ENCODE measurements at places on chromosomes 6 and 20.

GRCh38 chr20:61514018-61514365 lies 261.9 kb downstream of the CDH4 start:
- DNase-seq = no peak

DNA sequence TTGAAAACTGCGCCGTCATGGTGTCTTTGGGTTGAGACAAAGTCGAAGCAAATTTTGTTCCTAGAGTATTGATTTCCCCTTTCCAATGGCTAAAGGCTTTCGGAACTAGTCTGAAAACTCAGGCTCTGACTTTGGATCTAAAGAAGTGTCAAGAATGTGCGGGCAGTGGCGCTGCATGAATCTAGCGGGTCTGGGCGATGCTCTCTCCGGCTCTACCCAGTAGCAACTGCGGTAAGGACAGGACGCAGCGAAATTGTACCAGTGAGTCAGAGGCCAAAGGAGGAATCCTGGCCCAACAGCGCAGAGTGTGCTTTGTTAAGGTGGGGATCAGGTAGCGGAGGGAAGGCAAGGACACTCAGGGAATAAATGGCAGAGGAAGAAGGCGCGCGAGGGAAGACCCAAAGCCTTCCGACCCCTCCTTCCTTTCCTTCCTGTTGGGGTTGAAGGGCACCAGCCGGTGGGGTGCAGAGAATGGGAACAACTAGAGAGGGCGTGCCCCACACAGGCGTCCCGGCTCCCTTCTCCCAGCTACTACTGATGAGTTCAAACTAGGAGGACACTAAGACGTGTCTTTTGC lies 32.1 kb downstream of the HLA-F start:
- no peak for DNase-seq

DNA sequence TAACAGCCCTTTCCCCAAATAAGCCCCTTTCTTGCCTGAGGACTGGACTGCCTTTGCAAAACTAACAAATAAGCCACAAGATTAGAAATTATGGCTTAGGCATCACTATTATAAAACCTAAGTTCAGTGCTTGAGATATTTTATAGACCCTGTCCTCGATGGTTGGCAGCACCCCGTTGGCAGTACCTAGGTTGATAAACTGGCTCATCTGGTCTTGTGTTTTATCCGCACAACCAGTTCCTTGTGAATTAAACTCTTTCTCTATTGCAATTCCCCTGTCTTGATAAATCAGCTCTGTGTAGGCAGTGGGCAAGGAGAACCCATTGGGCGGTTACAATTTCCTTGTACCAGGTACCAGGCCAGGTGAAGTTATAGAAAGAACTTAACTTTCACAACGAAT lies 6.6 kb downstream of the LRP11 start:
- DNase-seq = no peak

- DNase-seq = no peak
These were observed 85.7 kb downstream of the SHLD1 start for GRCh38 chr20:5835871-5836270.

GRCh38 chr20:44552950-44553908 lies 29.1 kb upstream of the PKIG start:
- DNase-seq = no peak

GRCh38 chr20:53623454-53624211 lies 30.0 kb upstream of the ZNF217 start:
- no peak for DNase-seq

DNA sequence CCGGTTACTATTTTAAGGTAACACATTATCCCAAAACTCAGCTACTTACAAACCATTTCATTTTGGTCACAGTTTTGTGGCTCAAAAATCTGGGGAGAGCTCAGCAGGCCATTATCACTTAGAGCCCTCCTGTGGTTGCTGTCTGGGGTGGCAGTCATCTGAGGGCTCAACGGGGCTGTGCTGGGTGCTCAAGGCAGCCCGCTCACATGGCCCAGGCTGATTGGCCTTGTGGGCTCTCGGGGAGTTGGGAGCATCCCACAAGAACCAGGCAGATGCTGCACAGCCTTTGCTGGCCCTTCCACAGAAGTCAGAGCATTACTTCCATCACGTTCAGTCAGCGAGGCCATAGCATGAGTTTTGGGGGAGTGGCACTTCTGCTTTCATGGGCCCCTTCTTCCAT lies 6.3 kb upstream of the VSX1 start:
- DNase-seq = no peak

- no peak for DNase-seq
These were observed 51.8 kb upstream of the MYB start for GRCh38 chr6:135129136-135129856.

DNA sequence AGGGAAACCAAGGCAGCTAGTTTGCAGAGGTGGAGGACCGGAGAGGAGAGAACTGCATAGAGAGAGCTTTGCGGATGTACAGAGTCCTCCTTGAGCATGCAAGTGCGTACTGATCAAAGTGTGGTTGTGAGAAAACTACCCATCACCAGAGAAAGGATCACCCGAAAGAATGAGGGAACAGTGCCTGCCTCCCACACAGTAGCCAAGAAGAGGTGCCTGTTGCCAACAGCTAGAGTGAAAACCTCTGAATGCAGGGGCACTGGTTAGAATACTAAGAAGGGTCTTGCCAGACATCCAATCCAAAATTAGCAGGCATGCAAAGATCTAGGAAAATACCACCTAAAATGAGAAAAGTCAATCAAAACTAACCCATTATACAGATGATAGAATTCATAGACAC lies 166.6 kb upstream of the AKAP12 start:
- DNase-seq = no peak

DNA sequence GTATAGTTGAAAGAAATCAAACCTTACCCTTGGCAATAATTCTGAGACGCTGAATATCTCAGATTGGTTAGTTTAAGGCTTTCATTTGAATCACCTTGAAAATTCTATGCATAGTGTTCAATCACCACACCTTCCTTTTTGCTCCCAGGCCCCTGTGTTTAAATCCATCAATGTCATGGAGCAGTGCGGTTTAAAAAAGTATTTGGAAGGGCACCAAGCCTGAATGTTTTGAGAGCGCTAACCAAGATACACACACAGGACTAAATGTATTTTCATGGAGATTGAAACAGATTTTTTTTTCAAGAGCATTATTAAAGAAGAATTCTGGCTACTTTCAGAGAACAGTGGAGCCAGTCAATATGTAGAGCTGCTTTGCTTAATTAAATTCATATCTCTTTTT lies 195.7 kb downstream of the CENPW start:
- DNase-seq = no peak

GRCh38 chr6:50846852-50847155 lies 28.1 kb downstream of the TFAP2B start:
- DNase-seq = no peak

DNA sequence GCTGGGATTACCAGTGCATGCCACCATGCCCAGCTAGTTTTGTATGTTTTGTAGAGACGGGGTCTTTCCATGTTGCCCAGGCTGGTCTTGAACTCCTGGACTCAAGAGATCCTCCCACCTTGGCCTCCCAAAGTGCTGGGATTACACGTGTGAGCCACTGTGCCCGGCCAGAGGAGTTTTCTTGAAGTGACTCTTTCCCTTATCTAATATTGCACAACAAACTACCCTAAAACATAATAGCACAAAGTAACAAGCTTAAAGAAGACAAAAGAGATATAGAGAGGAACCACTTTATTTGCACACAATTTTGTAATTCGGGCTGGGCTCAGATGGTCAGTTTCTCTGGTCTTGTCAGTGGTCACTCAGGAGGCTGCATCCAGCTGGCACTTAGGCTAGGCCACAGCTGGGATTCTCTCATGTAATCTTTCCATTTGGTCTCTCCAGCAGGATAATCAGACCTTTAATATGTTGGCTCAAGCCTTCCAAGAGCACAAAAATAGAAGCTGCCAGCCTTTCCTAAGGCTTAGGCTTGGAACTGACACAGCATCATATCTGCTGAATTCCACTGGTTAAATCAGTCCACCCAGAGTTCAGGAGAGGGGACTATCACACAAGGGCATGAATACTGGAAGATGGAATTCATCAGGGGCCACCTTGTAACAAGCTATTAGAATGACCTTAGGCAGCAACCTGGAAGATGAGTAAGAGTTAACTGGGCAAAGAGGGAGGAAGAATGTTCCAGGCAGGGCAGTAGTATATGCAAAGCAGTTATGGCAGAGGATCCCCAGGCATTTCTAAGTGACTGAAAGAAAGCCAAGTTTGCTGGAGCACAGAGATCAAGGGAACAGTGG lies 56.7 kb upstream of the PNRC1 start:
- DNase-seq = no peak

GRCh38 chr6:39664173-39664572 lies 61.0 kb downstream of the KIF6 start:
- DNase-seq = no peak

GRCh38 chr20:32050851-32051556 lies 1.0 kb upstream of the HCK start:
- no peak for DNase-seq

DNA sequence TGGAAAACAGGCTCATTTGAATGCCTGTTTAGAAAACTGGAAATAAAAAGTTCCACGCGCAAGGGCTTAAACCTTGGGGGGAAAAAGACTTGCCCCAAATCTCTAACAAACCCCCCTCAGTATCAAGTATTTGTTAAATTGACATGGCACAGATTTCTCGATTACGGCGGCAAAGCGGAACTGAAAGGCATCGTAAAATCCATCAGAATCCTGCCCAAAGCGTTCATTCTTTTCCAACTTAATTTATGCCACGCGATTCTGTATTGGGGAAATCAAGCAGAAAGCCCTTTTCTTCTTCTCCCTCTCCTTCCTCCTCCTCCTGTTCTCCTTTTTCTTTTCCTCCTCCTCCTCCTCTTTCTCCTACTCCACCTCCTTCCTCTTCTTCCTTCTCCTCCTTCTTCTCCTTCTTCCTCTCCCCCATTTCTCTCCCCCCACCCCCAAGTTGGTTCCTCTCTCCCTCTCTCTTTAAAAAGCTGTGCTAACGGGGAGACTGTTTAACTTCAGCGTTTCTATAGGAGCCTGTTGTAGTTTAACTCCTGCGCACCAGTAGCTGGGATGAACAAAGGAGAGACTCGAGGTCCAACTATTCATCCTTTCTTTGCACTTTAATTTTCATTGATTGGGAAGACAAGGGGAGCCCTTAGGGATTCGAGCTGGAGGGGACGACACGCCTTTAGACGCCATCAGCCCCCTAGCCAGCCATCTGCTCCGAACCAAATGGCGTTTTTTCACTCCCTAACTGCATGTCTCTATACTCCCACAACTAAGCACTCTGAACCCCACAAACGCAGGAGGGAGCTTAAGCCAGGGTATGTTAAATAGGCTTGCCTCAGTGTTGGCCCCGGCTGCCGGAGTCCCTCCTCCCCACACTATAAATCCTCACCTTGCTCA lies 2.7 kb upstream of the DLL1 start:
- no peak for DNase-seq

GRCh38 chr6:53214172-53214571 lies 65.5 kb upstream of the GCM1 start:
- no peak for DNase-seq

DNA sequence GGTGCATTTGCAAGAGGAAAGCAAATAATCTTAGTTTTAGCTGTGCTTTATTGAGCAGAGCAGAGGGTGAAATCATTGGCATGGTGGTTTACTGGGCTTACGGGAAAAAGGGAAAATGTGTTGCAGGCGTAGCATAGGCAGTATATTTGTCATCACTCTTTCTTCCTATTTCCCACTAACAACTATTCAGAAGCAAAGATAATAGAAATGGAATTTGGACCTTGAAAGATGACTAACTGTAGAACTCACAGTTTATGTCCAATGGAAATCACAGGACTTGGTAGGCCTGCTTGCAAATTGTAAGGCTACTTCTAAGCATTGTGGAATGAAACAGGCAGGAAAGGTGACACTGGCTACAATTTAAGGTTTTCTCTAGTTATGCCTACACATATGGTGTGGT lies 611.9 kb upstream of the MAN1A1 start:
- no peak for DNase-seq

- DNase-seq = no peak
These were observed 35.3 kb downstream of the CD24 start for GRCh38 chr6:106939208-106939607.

- no peak for DNase-seq
These were observed 13.2 kb upstream of the SALL4 start for GRCh38 chr20:51815383-51816076.

- DNase-seq = no peak
These were observed 57.3 kb downstream of the BCKDHB start for GRCh38 chr6:80163754-80164187.

GRCh38 chr6:16286151-16286522 lies 47.8 kb downstream of the GMPR start:
- DNase-seq = no peak

DNA sequence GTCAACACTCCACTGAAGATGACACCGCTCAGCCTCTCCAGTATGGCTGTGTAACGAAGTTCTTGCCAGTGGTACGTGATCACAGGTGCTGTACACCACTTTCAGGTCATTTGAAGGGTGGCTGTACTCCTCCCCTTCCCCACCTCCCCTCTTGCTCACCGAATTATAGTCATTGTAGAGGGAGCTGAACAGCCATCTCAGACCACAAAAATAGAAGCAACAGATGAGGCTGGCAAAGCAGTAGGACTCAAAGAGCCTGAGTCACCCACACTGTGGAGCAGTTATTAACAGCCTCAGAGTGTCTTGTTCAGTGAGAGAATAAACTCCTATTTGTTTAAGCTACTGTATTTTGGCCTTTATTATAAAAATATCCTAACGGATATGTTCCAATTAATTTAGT lies 192.5 kb upstream of the MCHR2 start:
- no peak for DNase-seq

GRCh38 chr20:19969507-19970255 lies 47.5 kb upstream of the NAA20 start:
- no peak for DNase-seq

- no peak for DNase-seq
These were observed 2.3 kb downstream of the TFAP2C start for GRCh38 chr20:56631318-56631989.

DNA sequence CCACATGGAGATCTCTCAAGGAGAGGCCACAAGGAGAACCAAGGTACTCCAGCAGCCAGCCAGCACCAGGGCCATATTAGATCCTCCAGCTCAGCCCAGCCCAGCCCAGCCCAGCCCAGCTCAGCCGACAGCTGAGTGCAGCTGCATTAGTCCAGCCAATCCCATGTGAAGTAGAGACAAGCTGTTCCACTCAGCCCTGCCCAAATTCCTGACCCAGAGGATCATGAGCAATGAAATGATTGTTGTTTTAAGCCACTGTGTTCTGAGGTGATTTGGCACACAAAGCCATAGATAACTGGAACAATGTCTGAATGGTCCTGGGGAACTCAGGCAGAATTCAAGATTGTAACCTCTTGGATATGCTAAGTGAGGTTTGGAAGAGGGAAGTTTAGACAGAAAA lies 59.5 kb upstream of the BMP2 start:
- DNase-seq = no peak

GRCh38 chr6:36679043-36679833 lies 724 bp downstream of the CDKN1A start:
- peak; percentile 11 for DNase-seq

GRCh38 chr20:60477958-60478357 lies 519.7 kb downstream of the CDH26 start:
- no peak for DNase-seq

DNA sequence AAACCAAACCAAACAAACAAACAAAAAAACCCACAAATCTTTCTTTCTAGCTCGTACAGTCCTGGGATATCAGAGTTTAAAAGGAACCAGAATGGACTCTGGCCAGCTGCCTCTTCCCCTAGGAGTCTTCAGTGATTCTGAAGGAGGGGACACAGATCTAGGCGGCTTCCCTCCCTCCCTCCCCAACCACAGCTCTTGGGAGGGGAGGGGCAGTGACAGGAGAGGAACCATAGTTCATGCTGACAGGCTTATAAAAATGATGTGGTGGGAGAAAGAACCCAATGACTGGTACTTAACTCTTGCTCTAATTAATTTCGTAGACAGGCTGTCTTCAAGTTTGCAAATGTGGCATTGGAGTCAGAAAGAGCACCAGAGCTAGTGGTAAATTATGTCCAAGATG lies 56.0 kb downstream of the NPEPL1 start:
- no peak for DNase-seq

- DNase-seq = no peak
These were observed 106.8 kb upstream of the MARCKS start for GRCh38 chr6:113750151-113750855.
